Small intestine (tissue), 16 donors: ENCODE measurements at places on chromosomes 7 and 10. TPM values are rescaled to one million over a fixed set of nuclear protein-coding genes. Genes with fewer than 3 reads are reported as not detected.

NPTX2 gene
- polyA plus RNA-seq: 5.8 TPM

PRKCQ gene
- polyA plus RNA-seq: 1.4 TPM

SYT15B gene
- 3.3 TPM for polyA plus RNA-seq

AKR1C1 gene
- polyA plus RNA-seq: 12.2 TPM

ADAMTS14 gene
- polyA plus RNA-seq: 0.76 TPM

NOS3 gene
- 8.9 TPM for polyA plus RNA-seq

NACAD gene
- polyA plus RNA-seq: 1.6 TPM

C10orf67 gene
- not detected for polyA plus RNA-seq

UBE2D4 gene
- 13.6 TPM for polyA plus RNA-seq

TMEM273 gene
- 3.0 TPM for polyA plus RNA-seq

KAZALD1 gene
- 39.2 TPM for polyA plus RNA-seq

CCL24 gene
- 34.9 TPM for polyA plus RNA-seq

DLX6 gene
- polyA plus RNA-seq: not detected

SRGN gene
- polyA plus RNA-seq: 155 TPM

IL6 gene
- polyA plus RNA-seq: 2.2 TPM

GNG11 gene
- 16.8 TPM for polyA plus RNA-seq

FAM13C gene
- not detected for polyA plus RNA-seq

CFAP46 gene
- 0.43 TPM for polyA plus RNA-seq

NCF1 gene
- polyA plus RNA-seq: 0.89 TPM
